CD4-positive, alpha-beta memory T cell (primary cell): ENCODE measurements at places on chromosomes 7 and 10.

DNA sequence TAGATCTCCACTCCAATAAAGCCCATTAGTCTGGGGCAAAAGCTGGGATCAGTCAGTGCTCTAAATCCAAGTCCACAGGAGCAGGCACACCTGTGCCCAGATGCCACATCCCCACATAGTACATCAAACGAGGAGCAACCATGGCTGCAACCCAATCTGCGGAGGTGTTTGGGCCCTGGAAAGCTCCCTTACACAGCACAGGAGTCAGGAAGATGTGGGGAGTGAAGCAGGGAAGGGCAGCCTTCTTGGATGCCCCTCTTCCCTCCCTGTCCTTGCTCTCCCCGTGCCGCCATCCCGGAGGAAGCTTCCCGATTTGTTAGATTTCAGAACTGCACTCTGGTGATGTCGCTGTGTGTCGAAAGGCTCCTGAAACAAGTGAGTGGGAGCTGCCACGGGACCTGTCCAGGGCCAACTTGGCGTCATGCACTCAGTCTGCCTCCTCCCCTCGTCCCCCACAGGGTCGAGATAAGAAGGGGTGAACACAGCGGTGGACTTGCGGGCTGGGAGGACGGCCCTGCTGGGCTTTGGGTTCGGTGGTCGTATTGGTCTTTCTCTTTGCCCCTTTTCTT, 230.6 kb upstream of the GRB10 start:
- no peak for DNase-seq

DNA sequence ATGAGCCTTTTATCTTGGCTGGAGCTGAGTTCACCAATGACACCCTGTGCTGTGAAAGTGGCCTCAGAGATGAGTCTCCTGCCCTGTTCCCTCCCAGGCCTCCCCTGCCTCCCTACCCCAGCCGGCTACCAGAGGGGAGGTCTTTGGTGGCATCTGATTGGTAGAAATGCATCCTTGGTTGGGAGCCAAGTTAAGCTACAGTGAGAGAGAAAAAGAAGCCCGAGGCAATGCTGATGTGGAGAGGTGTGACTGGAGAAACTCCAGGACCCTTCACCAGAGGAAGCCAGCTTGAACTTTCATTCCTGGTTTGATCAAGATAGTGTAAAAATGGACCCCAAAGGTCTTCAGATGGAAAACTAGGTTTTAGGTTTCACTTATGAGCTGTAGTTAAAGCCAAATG, 191.1 kb upstream of the TCF7L2 start:
- no peak for DNase-seq

DNA sequence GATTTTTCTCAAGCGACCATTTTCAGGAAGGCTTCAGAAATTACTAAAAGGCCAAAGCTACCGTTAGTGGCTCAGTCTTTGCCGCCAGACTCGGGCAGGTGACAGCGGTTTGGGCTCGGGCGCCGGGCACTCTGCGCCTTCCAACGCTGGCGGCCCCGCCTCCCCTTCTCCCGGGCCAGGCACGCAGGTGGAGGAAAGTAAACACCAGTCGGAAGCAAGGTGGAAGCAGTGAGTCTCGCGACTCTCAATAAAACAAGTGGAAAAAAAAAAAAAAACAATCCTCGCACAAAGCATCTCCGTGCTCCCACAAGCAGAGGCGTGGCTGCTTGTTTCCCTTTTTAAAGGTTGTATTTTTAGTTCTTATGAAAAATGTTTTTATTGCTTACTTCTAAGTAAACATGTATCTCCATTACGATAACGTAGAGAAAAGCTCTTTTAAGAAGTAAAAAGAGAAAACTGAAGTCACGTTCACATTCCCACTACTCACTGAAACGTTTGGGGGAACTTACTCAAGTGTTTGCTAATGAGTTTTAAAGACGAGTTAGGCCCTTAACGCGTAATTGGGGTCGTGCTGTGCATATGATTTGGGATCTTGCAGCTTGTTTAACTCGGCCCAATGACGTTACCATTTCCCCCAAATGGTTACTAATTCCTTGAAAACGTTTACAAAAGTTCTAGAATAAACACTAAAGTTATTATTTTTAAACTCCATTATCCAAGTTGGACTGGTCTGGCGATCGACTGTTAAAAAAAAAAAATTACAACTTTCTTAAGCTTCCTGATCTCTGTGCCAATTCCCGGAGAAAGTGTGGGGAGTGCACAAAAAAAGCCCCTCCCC, 864 bp downstream of the CDCA7L start:
- DNase-seq: peak; percentile 9

DNA sequence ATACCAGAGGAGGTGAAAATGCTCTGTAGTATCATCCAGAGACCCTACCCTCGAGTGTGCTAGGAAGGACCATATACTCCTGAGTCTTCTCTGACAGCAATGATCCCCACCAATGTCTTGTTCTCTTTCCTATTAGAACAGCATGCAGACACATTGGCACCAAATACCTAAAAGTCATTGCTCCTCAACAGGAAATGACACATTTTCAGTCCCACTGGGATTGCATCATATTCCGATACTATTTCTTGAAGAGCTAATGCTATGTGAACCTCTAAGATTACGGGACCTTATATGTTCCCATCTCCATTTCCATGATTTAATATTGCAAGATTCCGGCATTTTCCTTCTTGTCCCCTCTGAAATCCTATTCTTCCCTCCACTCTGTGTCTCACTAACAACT, 177.4 kb downstream of the NRP1 start:
- DNase-seq: no peak

DNA sequence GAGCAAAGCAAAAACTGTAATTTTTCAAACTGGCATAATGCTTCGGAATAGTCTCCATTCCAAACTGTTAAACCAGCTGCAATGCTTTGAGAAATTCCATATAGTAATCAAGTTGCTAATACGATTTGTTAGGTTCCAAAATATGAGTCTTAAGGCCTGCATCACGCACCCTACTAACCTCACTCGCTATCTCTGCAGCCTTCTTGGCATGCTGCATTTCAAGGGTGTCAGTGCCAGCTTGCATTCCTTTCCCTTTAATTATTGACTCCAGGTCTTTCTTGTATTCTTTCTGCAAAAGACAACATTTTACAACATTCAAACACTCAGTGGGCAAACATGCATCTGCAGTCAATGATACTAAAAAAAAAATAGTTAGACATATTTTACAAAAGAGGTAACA, 61.8 kb downstream of the NEBL start:
- DNase-seq: no peak

GRCh38 chr7:176381-176780, 16.0 kb upstream of the FAM20C start:
- no peak for DNase-seq

- no peak for DNase-seq
Measured at GRCh38 chr7:134451656-134452055, 7.2 kb downstream of the AKR1B1 start.

DNA sequence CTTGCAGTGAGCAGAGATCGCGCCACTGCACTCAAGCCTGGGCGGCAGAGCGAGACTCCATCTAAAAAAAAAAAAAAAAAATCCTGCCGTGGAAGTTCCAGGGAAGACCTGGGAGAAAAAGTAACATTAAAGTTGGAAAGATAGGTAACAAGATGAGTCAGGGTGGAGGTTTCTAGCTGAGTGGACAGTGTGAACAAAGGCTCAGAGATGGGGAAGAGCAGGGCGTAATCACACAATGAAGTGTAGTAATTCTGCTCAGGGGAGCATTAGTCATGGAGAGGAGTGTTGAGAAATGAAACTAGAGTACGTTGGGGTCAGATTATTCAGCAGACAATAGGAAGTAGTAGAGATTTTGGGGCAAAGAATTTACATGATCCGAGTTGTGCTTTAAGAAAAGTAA, 21.6 kb upstream of the WASL start:
- DNase-seq: no peak

- DNase-seq: no peak
Measured at GRCh38 chr10:105138358-105138757, 497.3 kb downstream of the SORCS3 start.

- no peak for DNase-seq
Measured at GRCh38 chr10:79392020-79392398, 44.7 kb downstream of the PPIF start.
